ENCODE measurements at places on chromosomes 16 and 17.

DNA sequence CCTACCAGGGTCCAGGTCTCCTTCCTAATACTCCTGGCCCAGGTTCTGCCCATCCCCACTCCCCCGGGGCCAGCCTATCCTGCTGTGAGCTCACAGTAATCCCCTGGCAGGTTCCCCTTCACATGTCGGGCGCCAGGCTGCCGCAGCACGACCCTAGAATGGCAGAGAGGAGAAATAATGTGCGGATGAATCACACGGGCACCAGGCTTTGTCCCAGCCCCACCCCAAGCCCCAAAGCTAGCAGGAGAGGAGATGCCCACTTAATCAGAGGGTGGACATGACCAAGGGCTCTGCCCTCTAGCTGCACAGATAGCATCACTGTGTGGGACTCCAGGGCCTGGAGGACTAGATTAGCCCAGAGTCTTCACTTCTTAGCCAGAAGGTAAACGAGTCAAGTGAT is 39.5 kb downstream of the ST3GAL2 start:
- no peak for DNase-seq

DNA sequence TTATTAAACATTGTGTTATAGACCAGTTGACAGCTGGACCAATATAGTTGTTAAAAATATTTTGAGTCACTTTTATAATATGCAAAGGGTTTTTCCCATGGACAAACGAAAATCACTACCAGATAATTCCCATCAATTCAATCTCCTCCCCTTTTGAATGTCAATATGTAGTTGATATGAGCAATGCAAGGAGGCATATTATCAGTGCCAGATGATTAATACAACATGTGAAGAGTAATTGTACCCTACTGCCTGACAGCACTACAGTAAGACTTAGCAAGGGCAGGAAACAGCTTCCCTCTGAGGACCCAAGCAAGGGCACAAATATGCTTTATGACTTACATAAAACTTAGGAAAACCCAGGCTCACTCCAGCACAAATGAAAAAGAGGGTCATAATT is 17.3 kb downstream of the KANSL1 start:
- DNase-seq = no peak

DNA sequence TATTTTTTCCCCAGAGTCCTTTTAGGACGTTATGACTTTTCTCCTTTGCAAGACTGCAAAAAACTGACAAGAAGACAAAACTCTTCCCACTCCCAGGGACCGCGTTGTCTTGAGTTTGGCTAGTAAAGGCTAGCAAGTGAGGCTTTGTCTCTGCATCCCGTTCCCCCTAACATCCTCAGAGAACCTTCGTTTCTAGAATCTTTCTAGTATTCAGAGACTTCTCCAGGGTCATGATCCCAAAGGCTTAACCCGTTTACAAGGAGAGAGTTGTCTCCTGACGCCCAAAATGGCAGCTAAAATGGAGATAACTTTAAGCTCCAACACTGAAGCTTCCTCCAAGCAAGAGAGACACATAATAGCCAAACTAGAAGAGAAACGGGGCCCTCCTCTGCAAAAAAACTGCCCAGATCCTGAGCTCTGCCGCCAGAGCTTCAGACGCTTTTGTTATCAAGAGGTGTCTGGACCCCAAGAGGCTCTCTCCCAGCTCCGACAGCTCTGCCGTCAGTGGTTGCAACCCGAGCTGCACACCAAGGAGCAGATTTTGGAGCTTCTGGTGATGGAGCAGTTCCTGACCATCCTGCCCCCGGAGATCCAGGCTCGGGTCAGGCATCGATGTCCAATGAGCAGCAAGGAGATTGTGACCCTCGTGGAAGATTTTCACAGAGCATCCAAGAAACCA is 843 bp downstream of the ZNF174 start:
- DNase-seq = no peak

GRCh38 chr17:44049294-44050060 is 17.0 kb downstream of the LSM12 start:
- no peak for DNase-seq

DNA sequence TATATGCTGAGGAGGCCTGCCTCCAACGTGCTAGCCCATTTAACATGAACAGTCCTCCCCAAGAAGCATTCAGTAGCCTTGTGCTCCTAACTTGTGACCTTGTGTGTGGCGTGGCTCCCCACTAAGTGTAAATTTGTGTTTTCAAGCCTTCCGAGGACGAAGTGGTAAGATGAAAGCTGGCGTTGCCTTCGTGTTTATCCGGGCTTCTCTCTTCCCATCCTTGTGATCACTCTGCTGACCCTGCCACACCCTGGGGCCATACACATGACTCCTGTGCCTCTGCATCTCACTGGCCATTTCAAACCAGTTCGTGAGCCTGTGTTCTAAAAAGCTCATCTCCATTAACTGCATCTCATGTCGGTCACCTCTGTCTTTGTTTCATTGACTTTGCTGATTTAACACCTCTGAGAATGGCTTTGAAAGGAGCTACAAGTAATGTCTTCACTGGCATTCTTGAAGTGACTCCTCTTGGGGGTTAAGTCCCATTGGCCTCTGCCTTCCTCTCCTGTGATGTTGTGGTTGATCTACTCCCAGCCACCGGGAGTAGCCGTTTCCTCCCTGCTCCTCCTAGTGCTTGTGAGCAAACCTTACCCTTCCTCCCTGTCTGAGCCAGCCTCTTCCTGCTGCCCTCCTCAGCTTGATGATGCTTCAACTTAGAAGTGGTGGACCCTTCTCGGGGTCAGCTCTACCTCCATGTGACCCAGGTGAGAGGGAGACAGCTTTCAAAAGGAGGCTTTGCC is 27.4 kb upstream of the NAGLU start:
- no peak for DNase-seq

GRCh38 chr16:2584729-2585650 is 47.2 kb downstream of the PDPK1 start:
- DNase-seq = no peak

Measured in naive thymus-derived CD4-positive, alpha-beta T cell (primary cell).